Hematopoietic multipotent progenitor cell treated with erythropoietin and hydrocortisone succinate and interleukin-3 and kit ligand, for 6 days (in vitro differentiated cells): ENCODE measurements at places on chromosomes 12 and 14.
A peak's percentile ranks its signal among the peaks of the same experiment; 100 is the strongest.

- DNase-seq = no peak
Measured at GRCh38 chr12:128381541-128381940, 114.6 kb downstream of the TMEM132C start.

DNA sequence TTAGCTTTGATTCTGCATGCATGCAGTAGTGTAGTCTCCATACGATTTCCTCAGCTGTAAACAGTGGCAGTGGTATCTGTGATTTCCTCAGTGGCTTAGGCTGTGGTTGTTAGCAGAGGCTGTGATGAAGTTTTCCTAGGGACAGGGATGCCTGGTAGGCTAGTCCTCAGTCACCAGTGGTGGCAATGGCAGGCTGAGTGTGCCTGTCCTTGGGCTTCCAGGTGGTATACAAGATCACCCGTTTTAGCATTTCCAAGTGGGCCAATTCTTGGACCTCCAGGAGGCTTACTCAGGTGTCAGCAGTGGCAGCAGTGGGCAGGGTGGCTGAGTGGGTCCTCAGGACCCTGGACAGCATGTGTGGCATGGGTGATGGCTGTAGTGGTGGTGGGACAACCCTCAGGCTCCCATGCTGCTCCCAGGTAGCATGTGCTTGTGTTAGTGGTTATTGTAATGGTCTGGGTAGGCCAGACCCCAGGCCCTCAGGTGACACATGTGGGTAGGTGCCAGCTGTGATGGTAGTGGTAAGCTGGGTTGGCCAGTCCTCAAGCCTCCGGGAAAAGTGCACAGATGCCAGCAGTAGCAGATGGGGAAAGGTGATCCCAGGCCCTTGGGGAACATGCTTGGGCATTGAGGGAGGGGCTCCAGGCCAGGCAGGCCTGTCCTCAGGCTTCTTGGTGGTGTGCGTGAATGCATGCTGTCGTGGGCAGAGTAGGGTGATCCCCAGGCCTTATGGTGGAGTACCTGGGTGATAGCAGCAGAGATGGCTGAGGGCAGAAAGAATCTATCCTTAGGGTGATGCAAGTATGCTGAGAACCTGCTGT, 146.5 kb downstream of the PAPOLA start:
- DNase-seq = no peak

DNA sequence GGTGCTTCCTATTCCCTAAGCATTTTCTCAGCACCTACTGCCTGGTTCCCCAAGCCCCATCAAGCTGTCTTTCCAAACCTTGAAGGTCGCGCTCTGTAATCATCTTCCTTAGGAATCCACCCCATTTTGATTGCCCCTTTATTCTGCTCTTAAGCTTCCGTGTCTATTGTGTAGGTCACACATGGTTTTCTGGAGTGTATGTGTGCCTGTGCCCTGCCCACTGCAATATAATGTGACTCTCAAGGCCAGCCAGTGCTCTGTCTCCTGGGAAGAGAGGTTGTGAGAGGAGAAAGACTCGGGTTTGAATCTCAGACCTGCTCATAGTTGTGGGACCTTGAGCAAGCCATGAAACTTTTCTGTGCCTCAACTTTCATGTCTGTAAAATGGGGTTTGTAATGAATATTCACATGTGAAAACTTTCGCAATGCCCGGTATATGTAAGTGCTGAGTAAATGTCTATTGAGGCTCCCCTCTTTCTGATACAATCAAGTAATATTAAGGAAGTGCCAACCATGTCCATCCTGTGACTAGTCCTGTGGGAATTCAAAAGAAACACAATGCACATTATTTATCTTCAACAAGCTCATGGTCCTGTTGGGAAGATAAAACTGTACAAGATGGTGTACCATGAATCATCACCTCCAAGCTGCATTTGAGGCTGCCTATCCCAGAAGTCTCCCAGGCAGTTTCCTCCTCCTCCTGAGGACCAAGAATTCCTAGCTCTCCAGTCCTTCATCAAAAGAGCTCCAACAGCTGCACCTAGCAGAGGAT, 774 bp upstream of the KRT75 start:
- no peak for DNase-seq

DNA sequence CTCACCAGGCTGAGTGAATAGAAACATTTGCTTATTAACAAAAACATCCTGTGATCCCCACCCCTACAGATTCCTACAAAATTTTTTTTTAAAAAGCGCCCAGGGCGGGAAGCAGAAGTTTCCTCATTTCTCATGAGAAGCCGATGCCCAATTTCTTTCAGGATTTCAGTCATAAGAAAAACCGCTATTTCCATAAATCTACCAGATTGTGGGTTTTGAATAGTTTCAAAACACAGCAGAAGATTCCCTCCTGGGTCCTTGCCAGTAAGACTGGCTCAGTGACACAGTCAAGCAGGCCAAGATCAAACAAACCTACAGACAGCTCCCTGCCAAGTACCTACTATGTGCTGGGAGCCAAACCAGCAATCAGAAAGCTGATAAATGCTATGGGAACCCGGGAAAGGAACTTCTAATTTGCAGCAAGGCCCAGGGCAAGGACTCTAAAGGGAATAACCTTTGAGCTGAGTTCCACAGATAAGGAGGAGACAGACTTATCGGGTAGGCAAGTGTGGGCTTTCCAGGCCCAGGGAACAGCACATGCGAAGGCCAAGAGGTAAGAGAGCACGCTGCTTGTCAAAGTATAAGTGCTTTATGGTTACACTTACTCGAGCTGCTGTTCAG, 68.7 kb downstream of the CCDC88C start:
- peak; percentile 70 for DNase-seq

DNA sequence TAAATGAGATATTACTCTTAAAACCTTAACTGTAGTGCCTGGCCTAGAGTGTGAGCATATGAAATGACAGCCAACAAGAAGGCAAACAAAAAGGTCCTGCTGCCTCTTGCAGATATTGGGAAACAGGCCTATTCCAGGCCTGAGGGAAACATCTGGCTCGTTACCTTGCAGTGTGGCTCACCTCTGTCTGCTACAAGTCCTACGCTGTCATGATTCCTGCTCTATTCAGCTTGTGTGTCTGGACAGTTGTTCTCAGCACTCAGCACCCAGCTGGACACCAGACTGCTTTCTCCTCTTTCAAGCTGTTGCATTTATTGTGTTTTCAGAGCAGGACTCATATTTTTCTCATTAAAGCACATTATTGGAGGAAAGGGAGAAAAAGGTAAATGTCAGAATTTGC, 113.5 kb downstream of the TMTC2 start:
- no peak for DNase-seq

DNA sequence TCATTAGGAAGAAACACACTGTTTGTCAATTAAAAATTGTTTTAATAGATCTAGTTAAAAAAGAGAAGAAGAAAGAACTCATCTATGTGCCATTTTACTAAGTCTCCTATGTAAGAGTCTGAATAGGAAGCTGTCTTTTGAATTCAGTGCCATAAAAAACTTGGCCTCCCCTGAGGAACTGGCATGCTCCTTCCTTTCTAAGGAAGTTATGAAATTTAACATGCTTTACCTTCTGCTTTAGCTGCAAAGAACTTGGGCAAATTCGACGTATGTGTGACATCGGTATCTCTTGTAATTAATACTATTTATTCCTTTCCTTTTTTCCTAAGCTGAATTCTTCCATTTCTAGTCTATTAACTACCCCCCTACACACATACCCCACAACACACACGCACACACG, 12.5 kb downstream of the TM7SF3 start:
- DNase-seq = no peak

- DNase-seq = no peak
Measured at GRCh38 chr14:61281186-61281947, at the start of gene TMEM30B. Gene TMEM30B, minus strand, starts transcription at chr14:61281338. Its CDS starts 191 bp downstream, at chr14:61281147.

- no peak for DNase-seq
Measured at GRCh38 chr14:61426048-61426447, 104.7 kb downstream of the PRKCH start.

DNA sequence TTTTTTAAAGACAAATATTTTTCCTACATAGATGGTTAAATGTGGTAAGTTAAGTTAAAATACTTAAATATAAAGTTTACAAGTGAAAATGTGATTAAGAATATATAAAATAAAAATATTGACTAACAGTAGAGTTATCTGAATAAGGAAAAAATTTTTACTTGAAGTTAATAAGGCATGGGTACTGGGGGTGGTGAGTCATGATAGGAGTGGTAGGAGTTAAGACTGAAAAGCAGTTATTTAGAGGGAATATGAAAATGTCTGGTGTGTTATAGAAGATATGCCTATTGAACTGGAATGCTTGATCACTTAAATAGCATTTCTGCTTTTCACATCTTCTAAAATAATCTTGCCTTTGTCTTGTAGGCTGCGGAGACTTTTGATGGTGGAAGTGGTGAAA, 68.7 kb downstream of the CCDC91 start:
- no peak for DNase-seq

GRCh38 chr12:14989790-14990189, 16.9 kb downstream of the PDE6H start:
- DNase-seq = peak; percentile 65

DNA sequence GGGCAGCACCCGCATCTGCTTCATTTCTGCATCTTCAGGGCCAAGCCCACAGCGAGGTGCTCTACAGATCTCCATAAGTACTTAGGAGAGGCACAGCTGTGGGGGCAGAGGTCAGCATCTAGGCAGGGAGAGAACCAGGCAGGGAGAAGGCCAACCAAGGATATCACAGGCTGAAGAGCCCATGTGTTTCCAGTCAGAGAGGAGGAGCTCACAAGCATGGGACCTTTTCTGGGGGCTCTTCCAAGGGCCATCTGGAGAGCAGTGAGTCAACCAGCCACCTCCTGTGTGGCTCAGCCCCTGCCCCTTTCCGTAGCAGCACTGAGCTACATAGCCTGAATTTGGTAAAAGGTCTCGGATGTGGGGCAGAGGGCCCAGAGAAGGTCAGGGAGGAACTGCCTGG, 78.5 kb downstream of the ARL6IP4 start:
- DNase-seq = no peak

GRCh38 chr14:71247106-71247505, 339.8 kb downstream of the PCNX1 start:
- no peak for DNase-seq

DNA sequence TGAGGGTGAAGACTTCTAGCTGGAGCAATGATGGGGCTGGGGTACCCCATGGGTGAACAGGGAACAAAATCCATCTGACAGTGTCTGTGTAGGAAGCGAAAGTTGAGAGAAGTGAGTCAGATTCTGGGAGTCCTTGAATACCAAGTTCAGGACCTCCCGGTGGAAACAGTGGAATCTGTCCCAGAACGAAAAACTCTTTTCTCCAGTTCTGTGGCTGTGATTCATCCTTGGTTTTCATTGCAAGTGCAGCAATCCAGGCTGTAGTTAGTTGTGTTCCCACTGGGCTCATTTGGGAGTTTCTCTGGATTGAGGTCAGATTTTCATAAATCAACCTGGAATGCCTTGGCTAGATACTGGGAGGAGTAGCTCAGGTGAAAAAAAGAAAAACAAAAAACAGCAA, 120.7 kb downstream of the C12orf75 start:
- no peak for DNase-seq

- DNase-seq = no peak
Measured at GRCh38 chr14:58703161-58703506, 65.4 kb downstream of the DACT1 start.

- no peak for DNase-seq
Measured at GRCh38 chr12:120835304-120835612, 68.9 kb downstream of the SPPL3 start.

DNA sequence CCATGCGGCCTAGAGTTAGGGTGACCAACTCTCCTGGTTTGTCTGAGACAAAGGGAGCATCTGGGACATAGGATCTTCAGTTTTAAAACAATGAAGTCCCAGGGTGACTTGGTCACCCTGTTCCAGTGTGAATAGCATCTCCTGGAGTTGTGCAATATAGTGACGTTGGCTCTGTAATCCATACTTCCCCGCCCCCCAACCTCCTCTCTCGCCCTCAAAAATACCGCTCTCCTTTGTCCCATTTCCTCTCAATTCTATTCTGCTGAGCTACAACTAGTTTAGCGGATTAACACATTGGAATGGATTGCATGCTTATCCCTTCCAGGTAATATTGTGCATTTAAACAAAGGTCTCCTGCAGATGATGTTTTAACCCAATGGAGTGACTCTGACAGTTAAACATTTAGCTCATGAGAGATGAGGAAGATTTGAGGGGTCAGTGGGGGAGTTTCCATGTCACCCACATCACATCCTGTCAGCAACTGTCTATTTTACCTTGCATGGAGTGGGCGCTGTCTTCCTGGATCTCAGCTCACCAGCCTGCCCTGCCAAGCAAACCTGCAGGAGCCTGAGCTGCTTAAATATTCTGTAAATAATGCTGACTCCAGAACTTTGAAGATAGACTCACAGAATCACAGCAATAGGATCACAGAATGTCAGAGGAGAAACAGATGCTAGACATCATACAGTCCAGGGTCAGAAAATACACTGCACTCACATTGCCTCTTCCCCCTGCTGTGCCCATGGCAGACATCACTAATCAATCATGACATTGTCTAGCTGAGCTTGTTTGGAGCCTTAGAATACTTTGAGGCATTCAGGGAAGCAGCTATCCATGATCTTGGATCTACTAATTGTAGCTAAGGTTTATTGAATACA, 43.0 kb downstream of the MAP1LC3B2 start:
- no peak for DNase-seq

GRCh38 chr12:70966996-70967790, 46.7 kb upstream of the PTPRR start:
- DNase-seq = no peak

- no peak for DNase-seq
Measured at GRCh38 chr12:29167988-29168387, 18.9 kb downstream of the FAR2 start.

DNA sequence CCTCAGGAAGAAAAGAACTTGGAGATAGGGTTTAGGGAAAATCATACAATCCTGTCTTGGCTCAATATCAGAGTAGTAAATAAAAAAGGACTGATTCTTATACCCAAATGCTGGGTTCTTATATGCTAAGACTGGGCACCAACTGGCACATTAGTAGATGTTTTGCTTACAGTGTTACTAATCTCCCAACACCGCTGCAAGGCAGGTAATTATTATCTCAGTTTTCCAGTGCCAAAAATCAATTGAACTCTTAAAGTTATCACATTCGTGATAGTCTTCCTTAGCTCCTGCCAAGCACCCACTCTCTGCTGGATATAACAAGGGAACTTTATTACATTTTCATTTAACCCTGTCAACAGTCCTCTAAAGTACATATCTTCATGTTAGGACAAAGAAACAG, 25.0 kb upstream of the HIGD1C start:
- DNase-seq = no peak

DNA sequence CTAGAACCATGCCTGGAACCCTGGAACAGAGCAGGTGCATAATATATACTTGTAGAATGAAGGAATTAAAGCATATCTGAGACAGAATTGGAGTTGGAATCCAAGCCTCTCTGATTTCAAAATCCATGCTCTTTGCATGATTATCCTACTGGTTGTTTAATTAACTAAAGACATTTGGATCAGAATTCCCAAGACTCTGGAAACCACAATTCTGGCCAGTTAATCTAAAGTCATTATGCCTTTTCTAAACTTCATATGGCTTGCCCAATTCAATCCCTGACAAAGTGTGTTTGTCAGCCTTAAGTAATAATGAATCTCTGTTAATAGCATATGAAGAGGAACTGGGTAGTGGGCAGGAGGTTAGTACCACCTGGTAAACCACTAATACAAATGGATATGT, 422.6 kb downstream of the ATP23 start:
- no peak for DNase-seq
